ENCODE measurements at places on chromosomes 6 and 20. TPM values are rescaled to one million over a fixed set of nuclear protein-coding genes. Genes with fewer than 3 reads are reported as not detected.

DNA sequence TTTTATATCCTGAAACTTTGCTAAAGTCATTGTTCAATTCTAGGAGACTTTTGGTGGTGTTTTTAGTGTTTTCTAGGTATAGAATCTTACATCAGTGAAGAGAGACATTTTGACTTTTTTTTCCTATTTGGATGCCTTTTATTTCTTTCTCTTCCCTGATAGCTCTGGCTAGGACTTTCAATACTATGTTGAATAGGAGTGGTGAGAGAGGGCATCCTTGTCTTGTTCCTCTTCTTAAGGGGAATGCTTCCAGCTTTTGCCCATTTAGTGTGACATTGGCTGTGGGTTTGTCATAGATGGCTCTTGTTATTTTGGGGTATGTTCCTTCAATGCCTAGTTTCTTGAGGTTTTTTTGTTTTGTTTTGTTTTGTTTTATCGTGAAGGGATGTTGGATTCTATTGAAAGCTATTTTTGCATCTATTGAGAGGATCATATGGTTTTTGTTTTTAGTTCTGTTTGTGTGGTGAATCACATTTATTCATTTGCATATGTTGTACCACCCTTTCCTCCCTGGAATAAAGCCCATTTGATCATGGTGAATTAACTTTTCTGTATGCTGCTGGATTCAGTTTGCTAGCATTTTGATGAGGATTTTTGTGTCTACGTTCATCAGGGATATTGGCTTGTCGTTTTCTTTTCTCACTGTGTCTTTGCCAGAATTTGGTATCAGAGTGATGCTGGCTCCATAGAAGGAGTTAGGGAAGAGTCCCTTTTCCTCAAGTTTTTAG, 540.1 kb upstream of the FLRT3 start:
- no peak for DNase-seq

DNA sequence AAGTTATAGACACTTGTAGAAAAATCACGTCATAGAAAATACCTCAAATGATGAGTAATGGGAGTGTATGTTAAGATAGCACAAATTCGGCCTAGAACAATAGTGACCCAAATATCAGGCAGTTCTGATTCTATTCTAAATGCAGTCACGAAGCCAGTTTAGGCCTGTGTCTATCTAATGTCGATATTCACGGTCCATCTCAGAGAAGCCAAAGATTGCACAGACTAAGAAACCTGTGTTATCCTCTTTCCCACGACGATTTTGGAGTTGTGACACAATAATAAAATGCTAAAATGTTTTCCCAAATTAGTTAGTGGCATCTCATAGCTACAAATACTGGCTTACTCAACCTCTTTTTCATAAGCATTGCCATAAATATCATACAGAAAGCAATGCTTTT, 4.0 kb downstream of the HIVEP2 start:
- DNase-seq = no peak

FNDC1 gene
- total RNA-seq = 0.56 TPM

- no peak for DNase-seq
These were observed 10.1 kb upstream of the TENT5A start for GRCh38 chr6:81762606-81763005.

GRCh38 chr20:16953858-16954257, 205.7 kb downstream of the OTOR start:
- DNase-seq = no peak

DNA sequence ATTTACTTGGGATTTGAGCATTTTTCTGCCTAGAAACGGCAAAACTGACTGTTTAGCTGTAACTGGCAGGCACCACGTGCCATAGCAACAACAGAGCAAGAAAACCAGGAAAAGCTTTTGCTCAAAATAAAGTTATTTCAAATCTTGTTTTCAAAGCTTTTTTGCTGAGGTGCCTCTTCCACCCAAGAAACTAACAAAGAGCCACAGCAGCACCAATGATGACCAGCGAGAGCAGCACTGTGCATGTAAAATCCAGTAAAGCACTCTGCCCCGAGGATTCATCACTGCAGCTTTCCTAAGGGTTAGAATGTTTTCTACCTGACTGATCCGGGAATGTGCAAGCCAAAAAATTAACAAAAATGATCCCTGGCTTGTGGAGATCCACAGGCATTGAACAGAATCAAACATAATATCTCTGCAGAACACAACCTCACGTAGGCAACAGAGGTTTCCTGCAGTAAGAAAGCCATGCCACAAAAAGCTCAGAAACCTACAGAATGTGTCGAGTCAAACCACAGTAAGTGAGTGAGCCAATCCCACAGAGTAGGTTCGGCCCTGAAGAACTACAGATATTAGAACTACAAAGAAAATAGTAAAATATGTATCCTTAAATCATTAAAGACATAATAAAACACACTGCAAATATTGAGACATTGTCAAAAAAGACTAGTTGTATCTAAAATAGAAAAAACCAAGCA, 7.4 kb upstream of the ULBP3 start:
- DNase-seq = no peak

CITED2 gene
- 52.4 TPM for total RNA-seq

- DNase-seq = peak; percentile 92
These were observed 46.8 kb downstream of the PCNA start for GRCh38 chr20:5072756-5073659.

GRCh38 chr6:37847704-37848103, 28.2 kb downstream of the ZFAND3 start:
- no peak for DNase-seq

DNA sequence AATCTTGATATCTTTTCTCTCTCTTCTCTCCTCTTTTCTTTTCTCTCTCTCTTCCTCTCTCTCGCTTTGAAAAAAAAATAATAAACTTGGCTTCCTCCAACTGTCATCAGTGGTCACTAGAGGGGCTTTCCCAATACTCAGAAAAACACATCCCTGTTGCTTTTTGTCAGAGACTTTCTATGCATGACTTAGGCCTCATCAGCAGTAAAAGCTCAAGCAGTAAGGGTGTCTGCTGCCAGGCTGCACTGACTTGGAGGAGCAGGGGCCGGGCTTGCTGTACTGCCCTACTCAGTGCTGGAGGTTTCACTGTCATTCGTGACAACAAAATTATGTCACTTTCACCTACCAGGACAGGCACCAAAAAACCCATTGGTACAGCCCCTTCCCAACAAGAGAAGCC, 272.0 kb downstream of the ADGB start:
- no peak for DNase-seq

DNA sequence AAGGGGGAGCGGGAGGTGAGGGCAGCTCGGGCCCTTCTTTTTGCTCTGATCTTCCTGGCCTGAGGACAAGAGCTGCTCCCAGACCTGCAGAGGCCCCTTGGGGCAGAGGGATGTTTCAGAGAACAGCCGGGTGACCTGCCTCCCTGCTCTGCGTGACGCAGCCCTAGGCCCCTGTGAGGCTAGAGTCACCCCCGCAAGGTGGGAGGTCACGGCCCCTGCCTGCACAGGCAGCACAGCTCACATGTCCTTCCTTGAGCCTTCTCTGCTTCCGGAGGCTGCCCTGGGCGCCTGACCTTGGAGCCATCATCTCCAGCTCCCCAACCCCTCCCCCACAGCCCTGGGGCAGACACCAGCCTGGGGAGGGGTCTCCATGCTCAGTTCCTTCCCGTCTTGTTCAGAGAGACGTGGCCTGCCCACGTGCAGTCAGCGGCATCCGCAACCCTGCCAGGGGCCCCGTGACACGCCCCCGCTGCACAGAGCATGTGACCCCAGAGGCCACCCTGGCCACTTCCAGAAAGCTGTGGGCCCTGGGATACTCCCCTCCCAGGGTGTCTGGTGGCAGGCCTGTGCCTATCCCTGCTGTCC, at the start of gene BIRC7:
TSS of gene BIRC7 (plus strand) at position 507 of the 585 bp plus-strand sequence. CDS start 192 bp downstream, outside the sequence.
- DNase-seq = no peak

DNA sequence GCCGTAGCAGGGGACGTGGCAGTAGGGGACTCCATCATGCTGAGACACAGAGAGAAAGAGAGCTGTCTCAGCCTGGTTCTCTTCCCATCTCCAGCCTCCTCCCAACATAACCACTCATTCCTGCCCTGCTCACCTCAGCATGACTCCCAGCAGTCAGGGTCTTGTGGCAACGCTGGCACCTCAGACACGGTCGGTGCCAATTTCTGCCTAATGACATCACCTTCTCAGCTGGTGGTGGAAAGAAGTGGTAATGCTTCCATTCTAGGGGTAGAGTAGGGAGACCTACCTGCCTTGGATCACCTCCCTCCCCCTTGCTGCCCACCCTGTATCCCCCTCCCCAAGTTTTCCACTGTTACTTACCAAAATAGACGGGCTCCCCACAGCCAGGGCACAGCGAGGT, 2.5 kb downstream of the CRIP3 start:
- DNase-seq = no peak

C20orf141 gene
- total RNA-seq = not detected

FERMT1 gene
- 1.5 TPM for total RNA-seq

GRCh38 chr6:167122827-167123657, at the start of gene CCR6:
Gene CCR6, plus strand, starts transcription at chr6:167123096. Its CDS starts 13,039 bp downstream, at chr6:167136135.
- DNase-seq = no peak

DNA sequence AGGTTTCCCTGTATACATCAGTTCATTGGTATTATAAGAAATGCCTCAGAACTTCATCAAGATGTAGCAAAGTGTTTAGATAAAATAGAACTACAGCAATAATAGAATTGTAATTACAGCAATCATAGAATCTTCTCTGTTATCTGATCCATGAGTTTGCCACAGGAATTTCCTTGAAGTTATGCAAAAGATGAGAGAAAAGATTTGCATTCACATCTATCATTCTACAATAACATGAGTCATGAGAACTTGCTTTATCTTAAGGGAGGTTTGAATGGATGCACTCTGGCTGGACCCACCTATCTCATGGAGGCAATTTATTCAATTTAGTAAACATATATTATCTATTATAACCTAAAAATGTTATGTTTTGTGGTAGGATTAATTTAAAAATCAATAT, 329.8 kb upstream of the EPHA7 start:
- DNase-seq = no peak

DNA sequence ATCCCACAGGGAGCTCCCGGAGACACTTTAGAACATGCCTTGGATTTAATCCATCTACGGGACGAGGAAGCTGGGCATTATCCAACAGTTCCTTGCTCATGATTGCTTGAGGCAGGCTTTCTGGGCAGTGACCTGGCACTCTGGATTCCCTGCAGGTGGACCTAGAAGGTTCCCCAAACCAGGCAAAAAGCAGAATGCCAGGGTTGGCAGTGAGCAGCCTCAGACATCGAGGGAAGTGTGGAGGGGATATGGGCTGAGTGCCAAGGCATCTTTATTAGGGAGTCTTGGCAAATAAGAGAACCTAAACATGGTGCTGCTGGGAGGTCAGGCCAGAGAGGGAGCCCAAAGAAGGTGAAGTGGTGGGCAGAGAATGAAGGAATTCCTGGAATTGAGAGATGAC, 158.5 kb downstream of the CD83 start:
- DNase-seq = no peak

DNA sequence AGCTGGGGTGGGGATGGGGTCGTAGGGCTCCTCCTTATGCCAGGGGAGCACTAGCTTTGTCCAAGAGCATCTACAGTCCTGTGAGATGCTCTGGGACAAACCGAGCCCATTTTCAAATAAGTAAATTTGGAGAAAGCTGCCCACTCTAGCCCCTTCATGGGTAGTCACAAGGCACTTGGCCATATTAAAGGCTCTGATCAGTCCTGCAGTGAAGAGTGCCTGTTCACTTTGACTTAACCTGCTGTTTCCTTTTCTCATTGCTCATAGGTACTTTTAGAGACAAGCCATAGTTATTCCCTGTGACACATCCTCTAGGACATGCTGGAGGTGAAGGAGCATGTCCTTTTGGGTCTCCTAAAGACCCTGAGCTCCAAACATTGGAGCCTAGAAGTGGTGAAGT, 38.4 kb downstream of the FAM110A start:
- DNase-seq = no peak

All from pancreas (tissue), 10 donors.